HL-60 (cell line): ENCODE measurements at places on chromosomes 2 and 18.

DNA sequence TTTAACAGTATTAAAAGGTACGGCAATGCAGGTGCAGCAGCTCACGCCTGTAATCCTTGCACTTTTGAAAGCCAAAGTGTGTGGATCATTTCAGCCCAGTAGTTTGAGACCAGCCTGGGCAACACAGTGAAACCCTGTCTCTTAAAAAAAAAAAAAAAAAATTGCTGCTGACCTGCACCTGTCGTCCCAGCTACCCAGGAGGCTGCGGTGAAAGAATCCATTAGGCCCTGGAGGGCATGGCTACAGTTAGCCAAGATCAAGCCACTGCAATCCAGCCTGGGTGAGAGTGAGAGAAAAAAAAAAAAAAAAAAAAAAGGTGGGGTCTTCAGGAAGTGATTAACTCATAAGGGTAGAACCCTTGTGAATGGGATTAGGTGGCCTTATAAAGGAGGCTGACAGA is 12.8 kb downstream of the CUL3 start:
- no peak for DNase-seq

DNA sequence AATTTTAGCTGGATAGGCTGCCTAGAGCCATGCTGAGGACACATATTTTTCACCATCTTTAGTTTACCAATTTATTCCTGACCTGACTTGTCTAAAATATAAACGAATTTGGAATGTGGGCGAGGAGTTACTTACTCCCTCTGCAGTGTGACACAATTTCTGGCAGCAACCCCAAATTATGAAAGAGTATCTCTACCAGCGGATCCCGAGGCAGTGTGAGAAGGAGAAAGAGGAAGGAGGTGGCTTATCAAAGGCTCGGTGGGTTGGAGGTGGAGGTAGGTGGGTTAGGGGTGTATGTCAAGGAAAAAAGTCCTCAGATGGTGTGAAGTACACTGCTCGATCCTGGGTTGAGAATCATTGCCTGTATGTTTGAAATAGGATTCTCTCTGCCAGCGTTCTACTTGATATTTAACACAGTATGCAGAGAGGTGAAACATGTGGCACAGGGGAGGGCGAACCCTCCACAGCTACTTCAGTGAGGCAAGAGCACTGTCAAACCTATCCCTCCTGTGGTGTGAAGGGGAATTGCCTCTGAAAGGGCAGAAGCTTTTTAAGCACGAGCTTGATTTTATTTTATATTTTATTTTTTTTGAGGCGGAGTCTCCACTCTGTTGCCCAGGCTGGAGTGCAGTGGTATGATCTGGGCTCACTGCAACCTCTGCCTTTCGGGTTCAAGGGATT is 76.0 kb downstream of the RFTN2 start:
- DNase-seq = peak; percentile 77

DNA sequence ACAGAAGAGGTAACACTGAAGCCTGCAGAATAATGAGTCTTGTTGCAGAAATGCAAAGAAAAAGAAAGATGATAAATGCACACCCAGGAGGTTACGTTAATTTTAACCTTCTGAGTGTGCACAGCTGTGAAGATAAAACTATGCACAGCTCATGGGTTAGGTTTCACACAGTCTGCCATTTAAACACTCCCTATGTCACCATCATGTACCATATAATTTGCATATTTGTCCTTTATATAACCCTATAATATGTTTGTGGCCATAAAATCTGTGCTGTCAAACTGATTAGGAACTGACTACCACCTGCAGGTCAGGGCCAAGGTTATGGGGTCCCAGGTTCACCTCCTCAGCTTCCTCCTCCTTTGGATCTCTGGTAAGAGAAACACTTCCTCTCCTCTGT is 205.5 kb downstream of the RPIA start:
- no peak for DNase-seq

GRCh38 chr18:7535436-7536205 is 31.5 kb upstream of the PTPRM start:
- DNase-seq = no peak

GRCh38 chr2:72033636-72034035 is 114.0 kb downstream of the CYP26B1 start:
- no peak for DNase-seq
